ENCODE measurements at places on chromosomes 11 and 22. TPM values are rescaled to one million over a fixed set of nuclear protein-coding genes. Genes with fewer than 3 reads are reported as not detected.

DNA sequence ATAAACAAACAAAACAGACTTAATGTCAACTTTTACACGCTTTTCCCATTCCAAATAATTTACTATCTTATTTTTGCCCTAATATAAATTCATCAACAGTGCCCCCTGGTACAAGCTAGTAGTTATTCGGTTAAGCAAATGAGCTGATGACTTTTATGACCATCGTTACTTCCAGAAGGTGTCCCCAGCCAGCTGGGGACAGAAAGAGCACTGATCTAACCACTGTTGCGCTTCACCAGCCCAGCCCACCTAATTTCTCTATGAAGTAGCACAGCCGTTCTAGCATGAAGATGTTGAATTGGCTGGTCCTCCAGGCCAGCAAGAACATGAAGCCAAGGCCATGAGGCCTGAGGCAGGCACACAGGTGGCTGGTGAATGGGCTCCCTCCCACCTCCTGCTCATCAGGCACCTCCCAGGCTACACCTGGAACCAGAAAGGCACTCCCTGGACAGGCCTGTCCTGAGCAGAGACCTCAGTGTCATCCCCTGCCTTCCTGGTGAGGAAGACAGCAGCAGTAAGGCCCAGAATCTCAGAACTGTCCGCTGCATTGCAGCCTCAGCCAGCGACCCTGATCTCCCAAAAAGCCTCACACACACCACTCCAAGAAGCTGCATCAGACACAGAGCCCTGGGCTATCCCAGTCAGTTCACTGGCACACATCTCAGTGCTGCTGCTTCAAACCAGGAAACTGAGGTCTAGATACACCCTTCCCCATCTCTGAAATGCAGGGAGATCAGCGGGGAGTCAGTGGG, 12.9 kb downstream of the GNB1L start:
- H3K27ac ChIP-seq = no peak overlapping the region
- H3K36me3 ChIP-seq = no peaks in the 10 kb centered on the region
- no peaks in the 10 kb centered on the region for H3K27me3 ChIP-seq

- no peak overlapping the region for H3K27ac ChIP-seq
- H3K36me3 ChIP-seq = peaks cover 25% of the 10 kb centered on the region
- H3K4me1 ChIP-seq = peaks cover 22% of the 10 kb centered on the region
- no peaks in the 10 kb centered on the region for H3K27me3 ChIP-seq
- no peak for DNase-seq
These were observed 20.7 kb downstream of the PDHX start for GRCh38 chr11:34936945-34937629.

DNA sequence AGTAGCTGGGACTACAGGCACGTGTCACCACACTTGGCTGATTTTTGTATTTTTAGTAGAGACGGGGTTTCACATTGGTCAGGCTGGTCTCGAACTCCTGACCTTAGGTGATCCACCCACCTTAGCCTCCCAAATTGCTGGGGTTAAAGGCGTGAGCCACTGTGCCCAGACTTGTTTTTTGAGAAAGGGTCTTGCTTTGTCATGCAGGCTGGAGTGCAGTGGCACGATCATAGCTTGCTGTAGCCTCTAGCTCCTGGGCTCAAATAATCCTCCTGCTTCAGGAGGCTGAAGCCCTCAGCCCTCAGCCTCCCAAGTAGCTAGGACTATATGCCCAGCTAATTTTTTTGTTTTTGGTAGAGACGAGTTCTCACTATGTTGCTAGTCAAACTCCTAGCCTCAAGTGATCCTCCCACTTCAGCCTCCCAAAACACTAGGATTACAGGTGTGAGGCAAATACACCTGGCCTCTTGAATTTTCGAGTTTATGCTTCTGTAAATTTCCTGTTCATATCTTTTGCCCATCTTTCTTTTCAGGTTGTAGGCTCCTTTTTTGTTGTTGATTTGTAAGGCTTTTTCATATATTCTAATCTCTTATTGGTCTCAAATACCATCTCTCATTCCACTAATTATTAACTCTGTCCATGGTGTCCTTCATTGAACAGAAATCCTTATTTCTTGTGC, 3.4 kb upstream of the RBM4B start:
- no peaks in the 10 kb centered on the region for H3K36me3 ChIP-seq
- H3K4me3 ChIP-seq = no peak overlapping the region
- peaks cover 20% of the 10 kb centered on the region for H3K4me1 ChIP-seq
- no peaks in the 10 kb centered on the region for H3K27me3 ChIP-seq
- H3K27ac ChIP-seq = no peak overlapping the region
- no peak for DNase-seq

DNA sequence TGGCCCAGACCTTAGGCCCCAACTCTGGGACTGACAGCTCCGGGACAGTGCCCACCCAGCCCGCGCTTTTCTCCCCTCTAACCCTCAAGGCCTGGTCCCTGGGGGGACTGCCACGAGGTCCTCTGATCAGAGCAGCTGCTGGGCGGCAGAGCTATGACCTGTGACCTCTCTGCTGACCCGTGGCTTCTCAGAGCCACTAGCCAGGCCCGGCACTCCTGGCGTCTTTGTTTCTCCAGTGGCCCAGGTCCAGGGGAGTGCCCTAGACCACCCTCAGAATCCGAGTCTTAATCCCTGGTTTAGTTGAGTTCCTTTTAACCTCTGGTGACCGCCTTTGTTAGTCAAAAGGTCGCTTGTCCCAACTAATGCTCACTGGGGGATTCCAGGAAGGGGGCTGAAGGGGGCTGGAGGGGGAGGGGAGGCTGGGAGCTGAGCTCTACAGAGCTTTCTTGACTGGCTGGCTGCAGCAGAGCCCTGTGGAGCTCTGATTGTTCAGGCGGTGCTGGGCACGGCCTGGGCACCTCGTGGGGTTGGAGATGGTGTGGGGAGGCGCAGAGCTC, 1.2 kb downstream of the FBLN1 start:
- H3K27me3 ChIP-seq = peaks cover 27% of the 10 kb centered on the region
- DNase-seq = no peak
- H3K4me3 ChIP-seq = peak overlapping the region; percentile 45
- H3K4me1 ChIP-seq = peaks cover 4% of the 10 kb centered on the region

DNA sequence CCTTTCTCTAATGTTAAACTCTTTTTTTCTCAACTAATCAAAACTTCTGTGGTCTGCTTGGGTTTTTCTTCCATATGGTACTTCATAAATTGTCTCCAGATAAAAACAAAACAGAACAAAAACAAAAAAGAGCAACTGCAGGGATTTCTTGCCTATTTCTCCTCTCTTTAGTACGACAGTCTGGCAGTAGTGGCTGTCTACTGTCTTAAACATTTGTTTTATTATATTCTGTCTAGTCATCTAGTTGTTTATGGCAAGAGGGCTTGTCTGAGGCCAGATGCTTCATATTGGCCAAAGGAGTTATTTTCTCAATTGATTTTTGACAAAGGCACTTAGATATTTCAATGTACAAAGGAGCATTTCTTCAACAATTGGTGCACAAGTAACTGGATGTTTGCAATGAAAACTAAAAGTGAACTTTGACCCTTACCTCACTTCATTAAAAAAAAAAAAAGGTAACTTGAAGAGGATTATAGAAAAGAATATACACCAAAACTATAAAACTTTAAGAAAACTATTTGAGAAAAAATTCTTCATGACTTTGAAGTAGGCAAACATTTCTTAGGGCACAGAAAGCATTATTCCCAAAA, 404.2 kb downstream of the LUZP2 start:
- no peak for DNase-seq
- H3K4me3 ChIP-seq = no peak overlapping the region
- H3K4me1 ChIP-seq = no peaks in the 10 kb centered on the region
- no peak overlapping the region for H3K27ac ChIP-seq

The OR10D3 gene
- polyA plus RNA-seq = not detected

The APBB1 gene
- 35.8 TPM for polyA plus RNA-seq

The PDGFD gene
- polyA plus RNA-seq = 0.17 TPM

The OR6A2 gene
- polyA plus RNA-seq = not detected
